ENCODE measurements at places on chromosomes 1 and 21.

- no peak for DNase-seq
Observed at GRCh38 chr1:27106561-27107323, 48.2 kb downstream of the SLC9A1 start.

DNA sequence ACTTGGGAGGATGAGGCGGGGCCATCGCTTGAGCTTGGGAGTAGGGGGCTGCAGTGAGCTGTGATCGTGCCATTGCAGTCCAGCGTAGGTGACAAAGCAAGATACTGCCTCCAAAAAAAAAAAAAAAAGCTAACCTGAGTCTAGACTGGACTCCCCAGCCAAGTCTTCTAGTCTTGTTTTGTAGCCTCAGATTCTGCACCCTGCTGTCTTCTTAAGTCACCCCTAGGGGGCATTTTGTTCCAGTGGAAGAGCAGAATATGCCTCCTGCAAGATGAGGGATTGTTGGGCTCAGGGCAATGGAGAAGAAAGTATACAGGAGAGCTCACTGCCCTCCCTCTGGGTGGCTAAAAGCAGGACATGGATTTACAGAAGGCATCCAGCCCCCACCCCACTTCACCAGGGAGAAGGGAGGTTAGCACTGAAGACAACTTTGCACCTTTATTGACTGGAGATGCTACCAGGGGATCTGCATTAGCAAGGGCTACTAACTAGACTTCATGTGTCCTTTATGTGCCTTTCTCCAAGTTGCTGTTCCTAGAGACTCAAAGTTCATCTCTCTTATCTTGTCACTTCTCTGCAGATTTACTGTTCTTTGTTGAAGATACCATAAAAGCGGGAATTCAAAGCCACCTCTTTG lies 15.3 kb upstream of the RNF187 start:
- no peak for DNase-seq

DNA sequence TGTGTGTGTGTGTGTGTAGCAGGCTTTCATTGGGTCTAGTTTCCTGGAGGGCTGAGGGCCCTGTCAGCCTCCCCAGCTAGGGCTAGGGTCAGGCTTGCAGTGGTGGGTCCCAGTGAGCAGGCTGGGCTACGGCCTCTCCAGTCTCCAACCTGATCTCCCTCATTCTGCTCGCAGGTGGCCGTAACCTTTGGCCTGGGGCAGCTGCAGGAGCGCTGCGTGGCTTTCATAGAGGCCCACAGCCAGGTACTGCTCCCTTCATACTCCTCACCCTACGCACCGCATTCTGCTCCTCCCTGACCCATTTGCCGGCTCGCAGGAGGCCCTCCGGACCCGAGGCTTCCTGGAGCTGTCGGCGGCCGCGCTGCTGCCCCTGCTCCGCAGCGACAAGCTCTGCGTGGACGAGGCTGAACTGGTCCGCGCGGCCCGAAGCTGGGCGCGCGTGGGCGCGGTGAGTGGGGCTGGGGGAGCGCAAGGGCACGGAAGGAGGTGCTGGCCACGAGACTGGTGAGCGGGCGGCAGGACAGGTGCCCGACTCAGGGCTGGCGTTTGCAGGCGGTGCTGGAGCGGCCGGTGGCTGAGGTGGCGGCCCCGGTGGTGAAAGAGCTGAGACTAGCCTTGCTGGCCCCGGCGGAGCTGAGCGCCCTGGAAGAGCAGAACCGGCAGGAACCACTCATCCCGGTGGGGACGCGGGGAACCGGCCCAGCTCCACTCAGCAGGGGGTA lies 4.7 kb downstream of the BTBD19 start:
- DNase-seq = no peak

DNA sequence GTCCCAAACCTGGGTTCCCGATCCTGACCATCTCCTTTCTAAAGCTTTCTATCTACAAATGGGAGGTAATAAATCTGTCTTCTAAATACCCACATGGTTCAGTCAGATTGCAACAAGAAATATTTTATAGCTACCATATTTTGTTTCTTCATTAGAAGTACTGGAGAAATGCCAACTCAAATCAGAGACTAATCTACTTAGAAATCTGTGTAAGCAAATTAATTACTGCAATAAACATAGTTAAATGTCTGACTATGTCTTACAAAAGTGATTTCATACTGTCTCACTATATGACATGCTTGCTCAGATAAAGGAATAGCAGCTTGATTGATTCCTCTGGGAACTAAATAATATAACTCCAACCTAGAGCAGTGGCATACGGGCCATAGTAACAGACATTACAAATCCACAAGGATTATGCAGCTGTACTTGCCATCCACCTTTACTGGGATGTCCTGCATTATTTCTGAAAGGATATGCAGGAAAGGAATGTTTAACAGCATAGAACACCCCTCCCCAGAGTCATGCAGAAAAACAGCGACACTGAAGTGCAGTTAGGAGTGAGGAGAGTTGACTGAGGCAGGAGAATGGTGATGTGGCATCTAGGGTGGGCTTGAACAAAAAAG lies 80.3 kb downstream of the PCNX2 start:
- no peak for DNase-seq

DNA sequence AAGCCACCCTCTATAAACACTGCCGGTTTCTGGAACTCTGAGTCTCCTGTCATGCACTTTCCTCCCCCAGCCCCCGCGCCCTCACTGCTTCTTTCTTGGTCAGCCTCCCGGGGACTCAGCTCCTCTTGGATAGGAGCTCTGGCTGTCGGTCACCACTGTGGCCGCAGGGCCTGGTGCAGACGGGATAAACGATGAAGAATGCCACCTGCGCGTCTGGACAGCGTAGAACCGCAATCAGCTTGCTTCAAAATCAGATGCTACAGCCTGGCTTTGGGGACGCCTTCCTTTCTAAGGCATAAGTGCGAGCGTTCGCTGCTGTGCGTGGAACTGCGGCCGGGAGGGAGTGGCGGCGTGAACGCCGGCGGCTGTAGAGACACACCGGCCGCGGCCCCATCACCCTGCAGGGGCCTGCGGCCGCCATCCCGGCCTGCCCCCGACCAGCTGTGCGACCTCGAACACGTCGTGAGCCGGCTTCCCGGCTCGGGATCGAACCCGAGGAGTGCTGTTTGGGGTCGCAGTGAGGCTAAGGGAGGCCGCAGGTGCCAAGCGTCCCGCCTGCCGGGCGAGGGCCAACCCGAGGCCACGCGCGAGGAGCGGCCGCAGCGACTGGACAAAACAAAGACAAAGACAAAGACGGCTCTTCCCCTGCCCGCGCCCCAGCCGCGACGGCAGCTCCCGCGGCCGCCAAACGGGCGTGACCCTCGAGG lies 688 bp downstream of the PTTG1IP start:
- DNase-seq = peak; percentile 26

- DNase-seq = no peak
Observed at GRCh38 chr1:237005674-237006073, 1.4 kb upstream of the MT1HL1 start.

DNA sequence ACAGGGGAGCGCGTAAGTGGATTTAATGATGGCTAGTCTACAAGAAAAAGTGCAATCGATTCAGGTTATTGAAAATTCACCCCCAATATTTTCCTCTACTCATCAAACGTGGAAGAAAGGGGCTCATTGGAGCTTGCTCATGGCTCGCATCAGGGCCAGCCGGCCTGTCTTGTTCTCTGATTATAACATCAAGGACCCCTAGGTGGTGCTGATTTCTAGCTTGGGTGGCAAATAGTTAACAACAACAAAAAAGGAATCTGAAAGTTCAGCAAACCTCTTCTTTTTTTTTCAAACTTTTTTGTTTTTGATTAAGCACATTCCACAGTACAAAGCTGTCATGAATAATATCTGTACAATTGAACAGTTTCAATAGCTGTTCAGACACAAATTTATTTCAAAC lies 35.8 kb upstream of the SOD1 start:
- DNase-seq = no peak

GRCh38 chr1:182724215-182724614 lies 39.8 kb upstream of the RGS8 start:
- no peak for DNase-seq

- no peak for DNase-seq
Observed at GRCh38 chr1:181503171-181503810, 20.0 kb downstream of the CACNA1E start.

- no peak for DNase-seq
Observed at GRCh38 chr1:151406176-151406575, 6.8 kb downstream of the PSMB4 start.

- DNase-seq = no peak
Observed at GRCh38 chr1:12441414-12442105, 176.4 kb downstream of the DHRS3 start.

GRCh38 chr1:26578167-26578566 lies 48.6 kb downstream of the RPS6KA1 start:
- no peak for DNase-seq

Data from kidney glomerular epithelial cell (primary cell).